ENCODE measurements at places on chromosomes 11 and 22. TPM values are rescaled to one million over a fixed set of nuclear protein-coding genes. Genes with fewer than 3 reads are reported as not detected.

POTEH gene
- not detected for total RNA-seq

VEGFB gene
- 61.7 TPM for total RNA-seq

MPPED2 gene
- total RNA-seq, result 142 TPM

RTL10 gene
- total RNA-seq, result 24.4 TPM

APOA4 gene
- total RNA-seq, result not detected
